ENCODE measurements at places on chromosomes 4 and X.

DNA sequence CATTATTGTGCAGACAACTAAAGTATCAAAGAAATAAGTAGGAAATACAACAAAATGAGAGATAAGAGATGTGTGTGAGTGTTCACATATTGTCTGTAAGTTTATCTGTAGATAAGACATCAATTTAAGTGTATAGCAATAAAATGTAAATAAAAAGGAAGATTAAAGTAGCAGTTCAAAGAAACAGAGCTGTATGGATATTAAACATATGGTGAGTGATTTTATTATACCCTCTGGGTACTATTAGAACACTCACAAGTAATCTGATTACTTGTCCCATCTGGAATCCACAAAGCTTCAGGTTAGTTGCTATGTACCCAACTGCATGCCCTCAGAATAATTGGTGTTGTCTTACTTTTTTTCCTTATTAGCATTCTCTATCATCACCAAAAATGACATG lies 747.9 kb upstream of the ADGRL3 start:
- DNase-seq, result no peak

GRCh38 chrX:49761481-49761880 lies 65.7 kb upstream of the PAGE1 start:
- peak; percentile 1 for DNase-seq

GRCh38 chr4:11073621-11074051 lies 355.1 kb downstream of the HS3ST1 start:
- no peak for DNase-seq

DNA sequence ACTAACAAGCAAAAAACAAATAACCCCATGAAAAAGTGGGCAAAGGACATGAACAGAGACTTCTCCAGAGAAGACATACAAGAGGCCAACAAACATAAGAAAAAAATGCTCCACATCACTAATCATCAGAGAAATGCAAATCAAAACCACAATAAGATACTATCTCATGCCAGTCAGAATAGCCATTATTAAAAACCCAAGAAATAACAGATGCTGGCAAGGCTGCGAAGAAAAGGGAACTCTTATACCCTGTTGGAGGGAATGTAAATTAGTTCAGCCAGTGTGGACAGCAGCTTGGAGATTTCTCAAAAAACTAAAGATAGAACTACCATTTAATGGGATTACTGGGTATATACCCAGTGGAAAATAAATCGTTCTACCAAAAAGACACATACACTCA lies 79.6 kb downstream of the MAPK10 start:
- DNase-seq, result no peak

GRCh38 chr4:24179201-24179840 lies 289.5 kb upstream of the PPARGC1A start:
- DNase-seq, result no peak

- DNase-seq, result no peak
Measured at GRCh38 chr4:8451440-8452182, 11.0 kb downstream of the TRMT44 start.

- no peak for DNase-seq
Measured at GRCh38 chrX:41236629-41237028, 97.3 kb upstream of the DDX3X start.

DNA sequence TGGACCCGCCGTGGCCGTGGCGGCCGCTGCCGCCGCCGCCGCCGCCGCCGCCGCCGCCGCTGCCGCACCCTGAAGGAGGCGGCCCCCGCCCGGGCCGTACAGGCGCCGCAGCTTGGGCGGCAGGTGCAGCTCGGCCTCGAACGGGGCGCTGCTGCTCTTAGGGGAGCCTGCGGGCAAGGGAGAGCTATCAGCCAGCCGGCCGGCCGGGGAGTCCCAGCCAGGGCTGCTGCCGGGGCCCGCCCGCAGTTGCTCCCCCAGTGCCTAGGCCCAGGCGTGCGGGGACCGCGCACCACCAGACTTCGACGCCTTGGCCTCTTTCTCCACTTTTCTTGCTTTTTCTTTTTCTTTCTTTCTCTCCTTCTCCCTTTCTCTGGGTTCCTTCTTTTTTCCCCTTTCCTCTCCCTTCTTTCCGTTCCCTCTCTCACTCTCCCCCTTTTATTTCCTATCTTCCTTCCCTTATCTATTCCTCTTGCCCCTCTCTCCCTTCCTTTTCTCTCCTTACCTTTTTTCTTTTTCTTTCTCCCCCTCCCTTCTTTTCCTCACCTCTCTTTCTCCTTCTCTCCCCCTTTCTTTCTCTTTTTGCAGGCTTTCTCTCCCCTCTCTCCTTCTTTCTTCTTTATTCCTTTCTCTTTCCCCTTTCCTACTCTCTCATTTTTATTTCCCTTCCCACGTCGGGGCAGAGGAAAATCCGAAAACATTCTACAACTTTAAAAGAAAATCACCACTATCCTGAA lies 2.0 kb downstream of the ARX start:
- DNase-seq, result no peak

GRCh38 chr4:182604161-182604622 lies 313.0 kb downstream of the DCTD start:
- DNase-seq, result no peak

- DNase-seq, result no peak
Measured at GRCh38 chrX:37646254-37646653, 39.3 kb upstream of the XK start.

- no peak for DNase-seq
Measured at GRCh38 chrX:56268888-56269287, 36.7 kb downstream of the KLF8 start.

DNA sequence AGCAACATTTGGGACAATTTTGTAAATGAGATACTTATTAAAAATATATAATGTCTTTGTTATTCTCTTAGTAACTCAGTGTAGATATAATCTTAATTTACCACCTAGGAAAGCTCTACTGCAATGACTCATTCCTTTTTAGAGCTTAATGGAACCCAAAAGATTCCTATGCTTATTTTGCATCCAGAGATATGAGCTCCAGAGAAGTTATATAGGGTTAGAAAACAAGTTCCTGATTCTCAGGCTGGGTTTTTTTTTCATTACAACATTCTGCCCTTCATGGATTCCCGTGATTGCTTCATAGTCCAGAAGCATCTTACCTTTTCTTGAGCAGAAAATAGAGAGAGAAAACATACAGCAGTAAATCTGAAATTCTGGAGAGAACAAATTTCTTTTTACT lies 57.9 kb upstream of the CXCL8 start:
- DNase-seq, result no peak

GRCh38 chrX:132119821-132120515 lies 7.9 kb downstream of the FRMD7 start:
- no peak for DNase-seq

DNA sequence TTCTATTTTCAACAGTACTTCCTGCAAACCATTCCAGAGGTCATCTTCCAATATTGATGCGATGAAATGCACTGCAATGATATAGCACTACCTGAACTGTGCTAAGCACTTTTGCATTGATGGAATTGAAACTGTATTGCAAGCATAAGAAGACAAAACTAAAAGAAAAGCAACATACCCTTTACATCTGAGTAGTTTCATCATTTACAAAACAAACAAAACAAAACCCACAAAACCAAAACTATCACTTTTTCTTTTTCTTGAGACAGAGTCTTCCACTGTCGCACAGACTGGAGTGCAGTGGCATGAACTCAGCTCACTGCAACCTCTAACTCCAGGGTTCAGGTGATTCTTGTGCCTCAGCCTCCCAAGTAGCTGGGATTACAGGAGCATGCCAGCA lies 120.1 kb upstream of the NAP1L5 start:
- DNase-seq, result no peak

GRCh38 chr4:98673288-98673644 lies 14.9 kb upstream of the TSPAN5 start:
- no peak for DNase-seq

DNA sequence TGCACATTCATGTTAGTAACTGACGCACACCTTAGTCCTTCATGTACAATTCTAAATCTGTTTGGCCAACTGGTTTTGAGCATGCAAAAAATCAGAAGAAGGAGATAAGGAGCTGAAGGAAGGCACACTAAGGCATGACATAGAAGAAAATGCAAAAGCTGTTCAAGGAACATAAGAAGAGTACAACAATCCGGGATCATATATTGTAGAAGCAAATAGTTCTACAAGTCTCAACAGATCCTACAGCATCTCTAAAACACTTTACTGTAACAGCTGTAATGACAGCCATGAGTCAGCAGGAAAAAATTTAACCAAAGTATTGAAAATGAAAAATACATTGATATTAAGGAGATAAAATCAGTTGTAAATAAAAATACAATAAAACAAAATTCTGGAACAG lies 57.7 kb downstream of the KLHL13 start:
- no peak for DNase-seq

DNA sequence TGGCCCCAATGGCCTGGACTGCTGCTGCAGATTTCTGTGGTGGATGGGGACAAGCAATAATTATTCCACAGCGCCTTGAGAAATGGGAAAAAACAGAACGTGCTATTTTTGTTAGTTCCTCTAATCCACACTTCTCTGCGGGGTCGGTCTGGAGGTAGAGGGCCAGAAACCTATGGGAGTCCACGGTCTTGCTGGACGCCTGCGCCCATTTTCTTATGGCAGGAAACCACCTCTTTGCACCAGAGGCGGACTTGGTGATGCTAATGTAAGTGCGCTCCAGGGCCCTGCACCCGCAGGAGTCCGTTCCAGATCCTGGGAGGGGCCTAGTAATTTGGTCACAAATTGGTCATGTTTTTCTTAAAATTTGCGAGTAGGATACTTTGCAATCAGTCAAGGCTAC lies 25.9 kb upstream of the CLDN24 start:
- no peak for DNase-seq

DNA sequence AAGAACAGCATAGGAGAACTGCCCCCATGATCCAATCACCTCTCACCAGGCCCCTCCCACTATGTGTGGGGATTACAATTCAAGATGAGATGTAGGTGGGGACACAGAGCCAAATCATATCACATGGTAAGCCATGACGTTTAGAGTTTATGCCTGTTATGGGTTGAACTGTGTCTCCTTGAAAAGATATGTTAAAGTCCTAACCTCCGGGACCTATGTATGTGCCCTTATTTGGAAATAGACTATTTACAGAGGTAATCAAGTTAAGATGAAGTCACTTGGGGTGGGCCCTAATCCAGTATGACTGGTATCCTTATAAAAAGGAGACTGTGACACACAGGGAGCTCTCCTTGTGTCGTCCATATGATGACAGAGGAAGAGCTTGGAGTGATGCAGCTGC lies 25.2 kb upstream of the SLC2A9 start:
- no peak for DNase-seq

DNA sequence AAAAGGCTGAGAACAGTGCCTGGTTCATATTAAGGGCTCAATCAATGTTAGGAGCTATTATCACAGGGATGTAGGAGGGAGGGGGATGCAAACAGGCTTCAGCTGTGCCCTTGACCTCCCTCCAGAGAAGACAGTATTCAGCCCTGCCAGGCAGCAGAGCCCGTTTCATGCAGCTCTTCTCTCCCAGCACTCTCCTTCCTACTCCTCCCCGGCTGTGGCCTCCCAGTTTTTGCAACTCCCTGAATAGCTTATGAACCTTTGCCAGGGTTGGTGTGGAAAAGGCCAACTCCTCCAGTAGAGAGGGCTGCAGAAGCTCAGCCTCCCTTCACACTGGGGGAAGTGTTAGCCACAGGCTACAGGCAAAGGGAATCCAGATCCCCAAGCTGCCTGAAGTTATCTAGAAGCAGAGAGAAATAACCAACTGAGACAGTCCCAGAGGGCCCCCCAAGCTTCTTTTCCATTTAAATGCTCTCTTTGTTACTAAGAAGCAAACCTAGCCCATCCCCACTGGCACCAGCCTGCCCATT lies 31.7 kb upstream of the APLN start:
- no peak for DNase-seq

- DNase-seq, result no peak
Measured at GRCh38 chrX:31981546-31982062, 909.8 kb upstream of the FTHL17 start.

DNA sequence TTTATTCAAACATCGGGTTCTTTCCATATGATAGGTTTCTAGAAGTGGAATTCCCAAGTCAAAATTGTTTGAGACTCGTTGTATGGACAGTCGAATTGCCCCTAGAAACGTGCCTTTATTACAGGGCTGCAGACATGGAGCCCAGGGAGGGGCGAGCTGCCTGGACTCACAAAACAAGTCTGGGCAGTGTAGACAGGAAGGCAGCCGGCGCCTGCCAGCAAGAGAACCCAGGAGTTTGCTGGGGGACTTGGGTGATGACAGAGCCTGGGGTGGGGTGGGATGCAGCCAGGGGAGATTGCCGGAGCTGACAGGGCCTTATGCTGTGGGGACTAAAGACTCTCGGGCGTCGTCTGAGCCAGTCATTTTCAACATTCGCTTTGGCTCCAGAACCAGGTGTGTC lies 107.4 kb upstream of the MSX1 start:
- no peak for DNase-seq

GRCh38 chrX:12137951-12138360 lies 317 bp upstream of the FRMPD4 start:
- DNase-seq, result no peak

- no peak for DNase-seq
Measured at GRCh38 chr4:100391863-100392262, 126.0 kb downstream of the EMCN start.

GRCh38 chr4:51866835-51867234 lies 23.9 kb downstream of the DCUN1D4 start:
- DNase-seq, result no peak

DNA sequence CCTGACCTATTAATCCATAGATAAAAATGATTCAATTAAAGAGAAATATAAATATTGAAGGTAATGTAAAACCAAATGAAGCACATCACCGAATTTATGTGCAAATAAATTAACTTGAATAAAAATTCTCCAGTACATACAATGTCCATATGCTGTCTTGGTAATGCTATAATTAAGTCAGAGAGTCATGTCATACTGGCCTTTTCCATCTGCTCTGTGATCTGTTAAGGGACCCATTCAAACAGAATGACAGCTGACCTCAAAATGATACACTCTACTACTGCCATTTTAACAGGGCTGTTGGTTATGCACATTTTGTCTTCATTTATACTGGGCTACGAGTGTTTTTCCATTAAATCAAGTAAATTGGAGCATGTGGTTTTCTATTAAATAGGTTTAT lies 99.3 kb downstream of the TEX13A start:
- DNase-seq, result no peak

GRCh38 chrX:28552322-28552721 lies 34.9 kb upstream of the IL1RAPL1 start:
- DNase-seq, result peak; percentile 21

GRCh38 chrX:52140020-52140419 lies 44.7 kb upstream of the MAGED4 start:
- DNase-seq, result no peak

DNA sequence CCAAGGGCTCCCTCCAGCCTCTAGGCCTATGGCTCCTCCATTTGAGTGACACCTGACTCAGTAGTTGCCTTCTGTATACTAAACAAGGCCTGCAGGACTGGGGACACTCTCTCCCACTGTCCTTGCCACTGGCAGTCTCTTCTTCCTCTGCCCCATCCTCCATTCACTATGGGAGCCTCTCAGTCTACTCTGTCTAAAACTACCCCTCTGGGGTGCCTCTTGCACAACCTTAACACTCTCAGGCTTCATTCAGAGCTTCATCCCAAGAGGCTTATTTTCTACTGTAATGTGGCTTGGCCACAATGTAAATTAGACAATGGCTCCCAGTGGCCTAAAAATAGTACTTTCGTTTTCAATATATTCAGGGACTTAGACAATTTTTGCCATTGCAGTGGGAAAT lies 133.0 kb downstream of the ZC4H2 start:
- DNase-seq, result no peak

- no peak for DNase-seq
Measured at GRCh38 chr4:61741327-61742096, 541.4 kb downstream of the ADGRL3 start.
